RPMI8226 (cell line): ENCODE measurements at places on chromosomes 4 and X.

- no peak for DNase-seq
Observed at GRCh38 chr4:107153228-107153627, 117.1 kb upstream of the DKK2 start.

- DNase-seq = no peak
Observed at GRCh38 chr4:24244663-24245490, 339.5 kb downstream of the DHX15 start.

DNA sequence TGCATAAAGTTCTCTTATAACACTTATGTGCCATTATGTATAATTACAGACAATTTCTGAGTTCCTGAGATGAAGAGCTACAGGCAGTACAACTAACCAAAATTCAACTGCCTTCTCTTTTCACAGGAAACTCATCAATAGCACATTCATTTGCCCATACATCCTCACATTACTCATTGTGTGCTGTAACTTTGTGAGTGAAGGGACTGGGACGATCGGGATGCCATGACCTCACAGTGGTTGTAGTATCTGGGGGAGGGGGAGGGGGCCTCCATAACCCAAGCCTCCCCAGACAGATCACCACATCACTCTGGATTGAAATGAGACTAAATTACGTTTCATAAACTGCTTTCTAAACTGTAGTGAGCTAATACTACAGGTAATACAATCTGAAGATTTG, 60.7 kb downstream of the ABCG2 start:
- DNase-seq = no peak

DNA sequence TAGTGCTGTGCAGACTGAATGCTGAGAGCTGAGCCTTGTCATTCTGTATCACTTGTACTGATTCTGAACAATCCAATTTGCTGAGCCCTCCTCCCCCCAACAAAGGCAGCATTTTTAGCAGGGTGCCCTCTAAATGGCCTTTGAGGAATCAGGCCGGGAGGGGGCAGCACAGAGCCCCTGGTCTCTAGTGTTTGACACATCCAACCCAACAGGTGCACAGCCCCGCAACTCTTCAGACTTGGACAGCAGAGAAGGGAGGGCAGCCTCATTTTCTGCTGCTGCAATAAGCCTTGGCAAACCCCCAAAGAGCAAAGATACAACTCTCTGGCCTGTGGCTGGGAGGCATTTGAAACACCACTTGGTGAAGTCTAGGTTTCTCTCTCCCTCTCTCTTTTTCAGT, 3.4 kb downstream of the ATP1B4 start:
- peak; percentile 82 for DNase-seq

- no peak for DNase-seq
Observed at GRCh38 chrX:23938690-23939089, 30.9 kb downstream of the CXorf58 start.

- DNase-seq = no peak
Observed at GRCh38 chr4:142697320-142697719, 148.8 kb downstream of the INPP4B start.

- DNase-seq = no peak
Observed at GRCh38 chrX:151596282-151596681, 32.8 kb downstream of the PASD1 start.

GRCh38 chrX:31271615-31272471, 200.0 kb upstream of the FTHL17 start:
- DNase-seq = no peak

GRCh38 chrX:150211988-150212387, 151.1 kb upstream of the MAMLD1 start:
- DNase-seq = no peak

DNA sequence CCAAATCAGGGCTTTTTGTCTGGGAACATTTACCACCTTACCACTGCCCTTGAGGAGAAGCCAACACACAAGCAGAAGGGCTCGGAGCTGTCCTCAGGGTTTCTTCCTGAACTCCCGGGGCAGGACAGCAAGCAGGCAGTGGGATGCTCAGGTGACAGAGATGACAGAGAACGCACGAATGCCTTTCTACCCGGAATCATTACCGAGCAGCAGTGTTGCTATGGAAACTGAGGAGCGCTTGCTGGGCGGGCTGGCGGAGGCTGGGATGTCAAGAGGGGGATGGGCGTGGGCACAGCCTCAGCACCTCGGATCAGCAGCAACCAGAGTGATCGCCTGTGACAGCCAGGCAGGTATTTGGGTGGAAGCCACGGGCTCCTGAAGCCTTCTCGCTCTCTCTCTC, 17.8 kb downstream of the SSR4 start:
- DNase-seq = no peak

GRCh38 chr4:184647266-184648053, 1.8 kb downstream of the CASP3 start:
- DNase-seq = peak; percentile 4

- no peak for DNase-seq
Observed at GRCh38 chrX:42824541-42824940, 46.6 kb upstream of the PPP1R2C start.

GRCh38 chr4:108291137-108291536, 122.4 kb upstream of the LEF1 start:
- no peak for DNase-seq

DNA sequence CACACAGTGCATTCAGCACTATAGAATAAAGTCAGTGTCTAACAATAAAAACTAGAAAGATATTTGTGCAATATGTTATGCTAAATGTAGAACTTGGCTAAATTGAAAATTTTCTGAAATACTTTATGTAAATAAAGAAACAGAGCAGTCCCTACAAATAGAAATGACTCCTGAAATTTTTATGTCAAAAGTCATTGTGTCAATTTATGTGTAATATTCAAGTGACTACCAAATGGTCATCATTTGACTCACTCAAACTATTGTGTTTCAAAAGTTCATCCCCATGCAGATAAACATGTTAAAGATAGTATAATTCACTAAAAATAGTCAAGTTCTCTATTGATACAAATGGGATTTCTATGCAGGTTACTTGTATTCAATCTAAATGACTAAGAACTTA, 17.9 kb downstream of the LRBA start:
- DNase-seq = no peak

DNA sequence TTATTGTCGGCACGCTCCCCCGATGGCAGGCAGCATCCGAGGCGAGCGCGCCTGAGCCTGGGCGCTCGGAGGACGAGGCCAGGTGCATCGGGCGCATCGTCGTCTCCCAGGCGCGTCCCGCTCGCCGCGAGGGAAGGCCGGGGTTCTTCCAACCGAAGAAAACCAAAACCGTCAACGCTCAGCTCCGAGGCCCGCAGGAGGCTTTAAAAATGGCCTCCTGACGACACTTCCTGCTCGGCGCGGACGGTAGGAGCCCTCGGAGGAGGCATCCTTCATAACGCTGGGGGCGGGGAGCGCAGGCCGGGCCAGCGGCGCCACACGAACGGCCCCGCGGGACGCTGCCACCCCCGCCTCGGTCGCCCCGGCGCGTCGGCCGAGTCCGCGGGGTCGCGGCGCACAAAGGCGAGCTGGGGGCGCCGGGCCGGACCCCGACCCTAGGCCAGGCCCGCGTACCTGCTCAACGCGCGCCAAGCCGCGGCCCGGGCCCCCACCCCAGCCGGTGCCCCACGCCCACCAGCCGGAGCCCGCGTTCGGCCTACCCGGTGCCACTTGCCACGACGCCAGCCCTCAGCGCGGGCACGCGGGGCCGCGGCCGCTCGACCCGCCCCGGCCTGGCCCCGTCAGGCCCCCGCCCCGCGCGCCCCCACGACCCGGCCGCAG, 501 bp downstream of the ZNF518B start:
- peak; percentile 53 for DNase-seq

DNA sequence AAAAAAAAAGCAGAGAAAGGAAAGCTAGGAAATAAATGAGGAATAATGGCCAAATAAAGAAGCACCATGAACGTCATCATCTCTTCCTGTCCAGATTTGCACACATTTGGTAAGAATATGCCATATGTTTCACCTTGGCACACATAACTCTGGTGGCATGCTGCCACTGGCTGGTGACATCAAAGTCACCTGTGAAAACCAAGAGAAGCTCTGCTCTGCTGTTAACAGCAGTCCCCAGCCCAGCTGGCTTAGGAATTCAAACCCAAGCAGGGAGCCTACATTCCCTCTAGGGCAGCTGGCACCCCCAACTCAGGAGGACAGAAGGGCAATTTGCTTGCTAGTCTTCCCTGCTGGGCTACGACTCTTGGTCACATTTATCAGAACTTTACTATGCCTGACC, 77.6 kb downstream of the RASL11B start:
- no peak for DNase-seq

- DNase-seq = no peak
Observed at GRCh38 chr4:66855956-66856355, 689.3 kb downstream of the CENPC start.
